ENCODE measurements at places on chromosomes 3 and 15.
A peak's percentile ranks its signal among the peaks of the same experiment; 100 is the strongest.

GRCh38 chr3:172562871-172563865, 39.9 kb upstream of the TNFSF10 start:
- DNase-seq = no peak

DNA sequence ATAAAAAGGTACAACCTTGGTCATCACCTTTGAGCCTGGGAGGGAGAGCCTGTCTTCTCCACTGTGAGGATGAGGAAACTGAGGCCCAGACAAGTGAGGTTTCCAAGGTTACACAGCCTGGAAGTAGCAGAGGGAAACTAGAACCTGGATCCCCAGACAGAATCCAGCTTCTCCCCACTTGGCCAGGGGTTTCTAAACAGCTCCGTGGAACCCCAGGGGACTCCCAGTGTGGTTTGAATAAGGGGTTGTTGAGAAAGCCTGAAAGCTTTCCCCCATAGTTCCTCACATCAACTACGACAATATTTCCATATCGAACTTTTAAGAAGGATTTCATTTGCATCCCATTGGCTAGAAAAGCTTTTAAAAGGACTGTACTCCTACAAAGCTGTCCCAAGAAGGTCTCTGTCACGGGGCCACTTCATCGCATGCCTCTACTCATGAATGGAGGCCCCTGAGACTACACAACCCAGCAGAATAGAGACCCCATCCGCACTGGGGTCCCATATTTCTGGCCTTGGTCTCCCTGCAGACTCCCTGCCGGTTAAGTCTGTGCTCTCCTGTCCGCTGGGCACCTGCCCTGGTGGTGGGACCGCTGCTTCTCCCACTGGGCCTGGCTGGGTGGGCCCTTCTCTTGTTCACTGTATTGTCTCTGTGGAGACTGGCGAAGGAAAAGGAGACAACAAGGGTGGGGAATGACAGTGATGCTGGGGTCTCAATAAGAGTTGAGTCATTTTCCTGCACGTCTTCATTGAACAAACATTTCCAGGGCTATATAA, 178.5 kb downstream of the SMAD6 start:
- DNase-seq = no peak

GRCh38 chr3:172815857-172816256, 65.3 kb downstream of the ECT2 start:
- no peak for DNase-seq

GRCh38 chr15:80586161-80586560, 108.9 kb upstream of the ABHD17C start:
- no peak for DNase-seq

DNA sequence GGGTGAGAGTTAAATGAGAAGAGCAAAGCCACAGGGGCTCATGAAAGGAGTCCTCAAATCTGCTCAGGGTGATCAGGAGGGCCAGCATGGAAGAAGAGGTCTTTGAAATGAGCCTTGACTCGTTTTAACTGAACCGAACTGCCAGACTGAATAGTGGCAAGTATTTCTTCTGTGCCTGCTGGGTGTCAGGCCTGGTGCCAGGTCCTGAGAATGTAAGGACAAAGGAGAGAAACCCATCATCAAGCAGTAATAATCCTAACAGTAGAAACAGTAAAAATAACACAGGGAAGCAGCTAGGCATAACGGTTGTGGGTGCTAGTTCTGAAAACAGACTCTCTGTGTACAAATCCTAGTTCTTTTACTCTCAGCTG, 40.4 kb upstream of the SMAD3 start:
- no peak for DNase-seq

DNA sequence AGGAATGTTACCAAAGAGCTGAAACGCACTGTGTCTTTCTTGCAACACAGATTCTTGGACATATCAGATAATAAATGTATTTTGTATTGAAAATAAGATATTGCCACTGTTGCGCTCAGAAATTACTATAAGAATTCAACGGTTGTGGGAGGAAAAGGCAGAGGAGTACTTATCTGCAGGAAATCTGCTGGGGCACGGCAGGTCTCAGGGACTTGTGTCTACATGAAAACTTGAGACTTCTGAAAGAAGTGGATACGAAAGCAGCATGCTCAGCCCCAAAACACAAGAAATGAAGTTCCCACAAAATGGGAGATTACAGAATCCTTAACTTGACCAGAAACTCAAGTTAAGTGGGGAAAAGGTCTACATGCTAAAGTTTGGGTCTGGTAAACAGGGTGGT, 86.5 kb downstream of the IGSF11 start:
- DNase-seq = no peak

DNA sequence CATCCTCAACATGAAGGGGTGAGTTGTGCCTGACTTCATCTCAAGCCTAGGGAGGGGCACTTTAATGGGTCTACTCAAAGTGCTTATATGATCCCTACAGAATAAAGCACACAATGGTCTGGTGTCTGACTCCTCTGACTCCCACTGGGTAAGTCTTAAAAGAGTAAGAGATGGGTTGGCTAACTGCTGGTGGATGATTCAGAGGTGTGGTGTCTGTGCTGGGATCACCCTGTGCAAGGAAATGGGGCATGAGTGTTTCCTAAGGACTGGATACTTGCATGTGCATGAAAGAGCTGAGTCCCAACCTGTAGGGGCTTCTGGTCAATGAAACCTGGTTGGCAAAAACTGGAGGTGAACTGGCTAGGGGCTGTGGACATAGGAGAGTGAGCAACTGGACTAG, 158.8 kb downstream of the IL20RB start:
- no peak for DNase-seq

- DNase-seq = no peak
Measured at GRCh38 chr3:101141135-101141534, 147.9 kb upstream of the ABI3BP start.

DNA sequence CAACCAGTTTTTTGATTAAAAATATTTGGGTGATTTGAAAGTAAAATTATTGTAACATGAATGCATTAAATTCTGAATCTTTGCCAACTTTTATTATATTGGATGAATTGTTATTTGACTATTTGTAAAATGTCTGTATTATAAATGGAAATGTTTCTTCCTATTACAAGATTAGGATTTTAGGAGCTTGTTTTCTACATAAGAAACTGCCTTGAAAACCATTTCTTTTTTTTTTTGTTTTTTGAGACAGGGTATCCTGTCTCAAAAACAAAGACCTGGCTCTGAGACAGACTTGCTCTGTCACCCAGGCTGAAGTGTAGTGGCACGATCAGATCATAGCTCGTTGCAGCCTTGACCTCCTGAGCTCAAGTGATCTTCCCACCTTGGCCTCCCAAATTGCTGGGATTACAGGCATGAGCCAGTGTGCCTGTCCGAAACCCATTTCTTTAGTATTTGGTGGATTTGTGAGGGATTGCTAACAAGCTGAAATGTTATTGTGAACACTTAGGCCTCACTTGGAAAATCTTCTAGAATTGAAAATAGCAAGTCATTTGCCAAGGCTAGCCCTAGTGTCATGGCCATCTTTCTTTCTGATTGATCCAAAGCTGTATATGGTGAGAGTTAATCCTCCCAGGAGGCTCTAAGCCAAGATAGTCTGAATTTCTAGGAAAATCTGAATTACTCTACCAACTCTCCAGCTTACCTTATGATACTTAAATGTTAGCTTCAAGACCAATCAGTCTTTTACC, 100.3 kb downstream of the FNDC3B start:
- no peak for DNase-seq

- DNase-seq = no peak
Measured at GRCh38 chr3:51887620-51888019, 12.2 kb upstream of the IQCF5 start.

- peak; percentile 43 for DNase-seq
Measured at GRCh38 chr3:134330883-134331810, 43.1 kb downstream of the AMOTL2 start.

- no peak for DNase-seq
Measured at GRCh38 chr15:65812467-65812866, 20.4 kb upstream of the DENND4A start.

DNA sequence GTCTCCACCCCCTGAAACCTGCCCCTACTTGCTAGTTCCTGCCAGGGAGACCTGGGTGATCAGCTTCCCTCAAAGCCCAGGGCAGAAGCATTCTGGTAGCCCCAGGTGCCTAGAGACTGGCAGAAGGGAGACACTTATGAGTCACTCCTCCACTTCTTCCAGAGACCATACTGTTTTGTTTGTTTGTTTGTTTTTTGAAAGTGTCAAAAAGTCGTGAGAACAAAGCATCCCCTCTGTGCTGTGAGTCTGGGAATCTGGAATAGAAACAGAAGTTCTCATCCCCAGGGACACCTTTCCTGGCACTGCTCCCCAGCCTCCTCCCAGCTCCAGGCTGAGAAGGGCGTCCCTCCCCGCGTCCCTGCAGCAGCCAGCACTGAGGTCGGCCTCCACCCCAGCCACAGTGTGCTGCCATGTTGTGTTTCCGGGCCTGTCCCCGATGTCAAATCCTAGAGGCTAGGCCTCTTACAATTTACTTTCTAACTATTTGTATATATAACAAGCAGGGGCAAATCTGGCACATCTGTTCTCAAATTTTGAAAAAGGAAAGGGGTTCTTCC, 573.0 kb downstream of the RBMS3 start:
- no peak for DNase-seq

GRCh38 chr15:45958924-45959323, 324.1 kb downstream of the SQOR start:
- DNase-seq = no peak

GRCh38 chr3:34955680-34956079, 683.6 kb upstream of the ARPP21 start:
- no peak for DNase-seq

- DNase-seq = peak; percentile 45
Measured at GRCh38 chr15:35305031-35305550, 220.0 kb upstream of the NANOGP8 start.

DNA sequence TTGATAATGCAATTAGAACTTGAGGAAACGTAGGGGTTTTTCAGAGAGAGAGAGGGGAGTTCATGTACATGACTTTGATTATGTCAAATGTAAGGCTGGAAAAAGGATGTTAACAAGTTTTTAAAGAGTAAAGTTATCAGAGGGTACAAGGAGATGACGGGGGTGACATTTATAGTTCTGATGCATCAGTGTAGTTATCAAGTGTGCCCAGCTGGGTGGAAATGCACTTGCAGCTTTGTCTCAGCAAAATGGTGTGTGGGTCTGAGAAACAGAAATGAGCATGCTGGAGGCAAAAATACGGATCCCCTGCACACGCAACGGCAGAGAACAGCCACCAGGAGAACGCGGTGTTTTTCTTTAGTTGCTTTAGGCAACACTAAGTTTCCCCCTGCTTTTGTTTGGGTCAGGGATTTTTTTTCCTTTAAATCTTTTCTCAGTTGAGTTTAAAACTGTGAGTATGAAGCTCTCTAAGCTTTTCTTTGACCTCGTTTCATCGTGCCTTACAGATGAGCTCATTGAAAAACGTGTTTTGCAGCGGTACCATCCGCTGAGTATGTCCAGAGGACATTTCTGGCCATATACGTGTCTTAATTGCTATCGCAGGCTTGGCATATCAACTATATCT, 205.4 kb downstream of the PDZRN3 start:
- DNase-seq = no peak

DNA sequence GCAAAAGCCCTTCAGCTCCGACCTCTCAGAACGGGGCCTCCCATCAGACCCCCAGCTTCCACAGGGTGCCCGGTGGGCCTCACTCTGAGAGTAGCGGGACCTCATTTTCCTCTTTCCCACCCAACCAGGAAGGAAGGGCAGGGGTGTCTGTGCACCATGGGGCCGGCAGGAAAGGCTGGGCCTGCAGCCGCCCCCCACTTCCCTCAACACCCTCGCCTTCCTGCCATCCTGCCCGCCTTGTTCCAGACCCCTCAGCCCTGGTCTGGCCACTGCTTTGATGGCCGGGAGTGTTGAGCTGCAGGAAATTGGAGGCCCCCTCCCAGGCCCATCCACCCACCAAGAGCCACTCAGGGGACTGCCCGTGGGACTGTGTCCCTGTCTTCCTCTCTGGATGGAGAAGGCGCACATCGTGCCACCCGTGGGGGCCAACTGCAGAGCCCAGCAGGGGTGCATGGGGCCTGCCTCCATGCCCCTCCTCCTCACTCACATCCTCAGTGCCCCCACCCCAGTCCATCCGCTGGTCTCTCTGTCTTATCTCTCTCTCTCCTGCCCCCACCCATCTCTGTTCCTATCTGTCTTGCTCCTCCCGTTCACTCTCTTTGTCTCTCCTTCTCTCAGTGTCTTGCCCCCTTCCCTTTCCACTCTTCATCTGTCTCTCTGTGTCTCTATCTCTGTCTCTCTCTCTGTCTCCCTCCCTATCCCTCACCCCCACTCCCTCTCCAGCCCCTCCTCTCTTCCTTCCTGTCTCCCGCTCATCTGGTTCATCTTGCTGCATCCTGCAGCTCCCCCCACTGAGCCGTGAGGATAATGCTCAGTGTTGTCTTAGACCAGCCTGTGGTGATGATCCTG, 1.8 kb upstream of the PLXND1 start:
- no peak for DNase-seq

GRCh38 chr15:74933573-74933972, 4.3 kb downstream of the COX5A start:
- DNase-seq = no peak

- DNase-seq = peak; percentile 29
Measured at GRCh38 chr3:108485146-108485545, 25.2 kb downstream of the MYH15 start.

GRCh38 chr3:69752241-69752640, 13.0 kb downstream of the MITF start:
- no peak for DNase-seq

- DNase-seq = no peak
Measured at GRCh38 chr3:184512621-184513020, 49.0 kb upstream of the EPHB3 start.

DNA sequence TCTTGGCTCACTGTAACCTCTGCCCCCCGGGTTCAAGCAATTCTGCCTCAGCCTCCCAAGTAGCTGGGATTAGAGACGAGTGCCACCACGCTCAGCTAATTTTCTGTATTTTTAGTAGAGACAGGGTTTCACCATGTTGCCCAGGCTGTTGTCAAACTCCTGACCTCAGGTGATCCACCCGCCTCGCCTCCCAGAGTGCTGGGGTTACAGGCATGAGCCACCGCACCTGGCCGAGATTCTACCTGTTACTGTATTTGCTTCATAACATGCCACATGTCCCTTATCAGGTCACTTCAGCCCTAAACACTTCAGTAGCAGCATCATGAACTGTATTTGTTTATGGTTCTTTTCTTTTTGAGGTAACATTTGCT, 7.5 kb upstream of the LCTL start:
- DNase-seq = no peak

DNA sequence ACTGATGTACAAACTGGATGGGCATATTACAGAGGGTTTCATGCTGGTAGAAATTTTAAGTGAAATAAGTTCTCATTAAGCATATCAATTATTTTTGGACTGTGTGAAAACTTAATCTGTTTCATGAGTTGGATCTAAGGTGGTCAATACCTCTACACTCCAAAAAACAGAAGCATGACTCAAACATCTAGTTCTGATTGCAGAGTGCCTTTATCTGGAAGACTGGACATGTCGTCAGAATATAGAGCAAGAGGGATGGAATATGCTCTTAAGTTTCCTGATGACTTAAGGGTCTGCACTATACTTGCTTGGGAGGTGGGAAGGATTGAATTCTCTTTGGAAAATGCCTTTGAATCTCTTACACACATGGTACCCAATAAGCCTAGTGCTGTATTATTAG, 138.3 kb downstream of the LPP start:
- DNase-seq = no peak

DNA sequence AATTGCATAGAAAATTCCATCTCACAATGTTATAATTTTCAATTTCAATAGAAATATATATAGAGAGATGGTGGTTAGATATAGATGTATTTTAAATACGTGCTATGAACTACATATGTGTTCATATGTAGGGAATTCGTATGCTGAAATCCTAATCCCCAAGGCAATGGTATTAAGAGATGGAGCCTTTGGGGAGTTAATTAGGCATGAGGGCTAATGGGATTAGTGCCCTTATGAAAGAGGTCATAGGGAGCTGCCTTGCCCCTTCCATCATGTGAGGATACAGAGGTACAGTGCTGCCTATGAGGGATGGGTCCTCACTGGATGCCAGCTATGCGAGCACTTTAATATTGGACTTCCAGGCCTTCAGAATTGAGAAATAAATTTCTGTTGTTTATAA, 79.6 kb upstream of the CCDC54 start:
- DNase-seq = no peak
